Muscle of leg (tissue), 16 donors: ENCODE measurements at places on chromosomes 3 and 15. TPM values are rescaled to one million over a fixed set of nuclear protein-coding genes. Genes with fewer than 3 reads are reported as not detected.

The CLDN1 gene
- total RNA-seq: 2.1 TPM

The PCSK6 gene
- total RNA-seq: 10.5 TPM

The GOLGA6L24 gene
- total RNA-seq: not detected

The CASR gene
- not detected for total RNA-seq

The EPHA3 gene
- 25.4 TPM for total RNA-seq

The NDUFB5 gene
- total RNA-seq: 197 TPM

The TNK2 gene
- total RNA-seq: 25.6 TPM

The LRRK1 gene
- total RNA-seq: 4.5 TPM

The GMNC gene
- total RNA-seq: 0.09 TPM

The PLXNA1 gene
- 22.6 TPM for total RNA-seq

The GMPS gene
- 32.0 TPM for total RNA-seq

The CD200 gene
- 7.5 TPM for total RNA-seq

The PLSCR2 gene
- total RNA-seq: not detected

The CHRD gene
- 14.1 TPM for total RNA-seq

The DNAH1 gene
- 3.2 TPM for total RNA-seq

The RPL29 gene
- total RNA-seq: 2,497 TPM

The NR1I2 gene
- total RNA-seq: 0.27 TPM

The MOBP gene
- not detected for total RNA-seq

The CSPG4 gene
- total RNA-seq: 76.7 TPM

The PLCH1 gene
- 0.44 TPM for total RNA-seq

The CFAP100 gene
- not detected for total RNA-seq

The SNX1 gene
- total RNA-seq: 28.3 TPM

The SLTM gene
- total RNA-seq: 55.0 TPM

The ZNF80 gene
- 0.04 TPM for total RNA-seq

The SLC24A5 gene
- 0.04 TPM for total RNA-seq
